Spleen (tissue), 13 donors: ENCODE measurements at places on chromosomes 7 and 10. TPM values are rescaled to one million over a fixed set of nuclear protein-coding genes. Genes with fewer than 3 reads are reported as not detected.

The CYP26C1 gene
- 1.3 TPM for total RNA-seq

The GHRHR gene
- total RNA-seq = not detected

The DUSP5 gene
- 71.8 TPM for total RNA-seq

The SFMBT2 gene
- total RNA-seq = 38.8 TPM

The OR6V1 gene
- not detected for total RNA-seq

The TRPV5 gene
- total RNA-seq = not detected

The NKX2-3 gene
- total RNA-seq = 28.3 TPM

The TRIM8 gene
- total RNA-seq = 107 TPM

The MCU gene
- 20.2 TPM for total RNA-seq

The GPR85 gene
- 5.7 TPM for total RNA-seq

The RARRES2 gene
- total RNA-seq = 50.7 TPM

The REEP3 gene
- 18.7 TPM for total RNA-seq

The MSMB gene
- total RNA-seq = not detected

- DNase-seq = no peak
These were observed 718.3 kb downstream of the GRID1 start for GRCh38 chr10:85648279-85648754.

DNA sequence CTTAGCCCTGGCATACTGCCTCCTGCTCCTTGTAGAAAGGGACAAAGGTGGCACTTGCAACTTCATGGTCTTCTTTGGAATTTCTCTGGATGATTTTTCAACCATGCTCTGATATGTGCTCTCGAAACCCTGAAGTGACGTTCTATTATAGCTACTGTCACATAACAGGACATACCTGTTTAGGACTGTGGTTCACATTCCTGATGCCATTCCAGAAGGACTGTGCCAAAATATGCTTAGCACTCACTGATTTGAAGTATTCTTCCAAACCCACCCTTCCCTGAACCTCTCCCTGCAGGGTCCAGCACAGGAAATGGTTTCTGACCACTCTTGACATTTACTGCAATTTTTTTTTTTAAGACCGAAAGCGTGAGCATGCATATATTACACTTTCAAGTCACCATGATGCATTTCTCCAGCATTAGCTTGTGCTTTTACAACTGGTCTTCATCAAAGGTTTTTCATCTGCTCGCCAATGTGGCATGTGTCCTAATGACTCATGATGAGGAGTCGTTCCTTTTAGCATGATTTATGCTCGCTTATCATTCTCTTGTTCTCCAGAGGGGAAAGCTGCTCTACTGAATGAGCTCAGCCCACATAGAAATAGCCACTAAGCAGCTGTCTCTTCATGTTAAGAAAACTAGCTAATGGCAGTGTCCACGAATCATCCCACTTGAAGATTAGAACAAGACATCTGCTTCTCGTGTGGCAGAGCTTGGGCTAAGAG, 135.2 kb downstream of the ADAM12 start:
- no peak for DNase-seq

DNA sequence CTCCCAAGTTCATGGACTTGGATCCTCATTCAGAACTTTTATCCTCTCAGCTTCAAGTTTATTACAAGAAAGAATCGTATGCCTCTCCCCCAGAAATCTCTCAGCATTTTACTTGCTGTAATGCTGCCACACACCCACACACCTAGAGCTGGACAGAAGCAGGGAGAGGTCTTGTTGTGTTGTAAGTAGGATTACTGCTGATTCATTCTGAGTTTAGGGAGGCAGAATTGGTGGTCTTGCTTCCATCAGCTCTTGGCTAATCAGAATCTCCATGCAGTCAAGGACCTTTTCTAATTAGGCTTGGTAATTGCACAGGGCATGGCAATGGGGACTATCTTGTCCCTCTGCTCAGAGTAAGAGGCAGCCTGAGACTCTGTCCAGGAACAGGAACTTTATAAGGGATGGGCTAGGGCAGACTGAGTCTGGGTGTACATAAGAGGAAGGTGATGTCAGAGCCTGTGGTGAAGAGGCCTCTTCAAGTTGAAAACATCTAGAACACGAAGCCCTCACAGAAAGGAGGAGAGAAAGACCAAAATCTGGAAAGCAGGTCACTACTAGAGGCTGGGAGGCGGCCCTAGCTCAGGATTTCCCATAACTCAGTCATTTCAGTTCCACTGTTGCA, 7.0 kb upstream of the PTPRE start:
- DNase-seq = no peak

DNA sequence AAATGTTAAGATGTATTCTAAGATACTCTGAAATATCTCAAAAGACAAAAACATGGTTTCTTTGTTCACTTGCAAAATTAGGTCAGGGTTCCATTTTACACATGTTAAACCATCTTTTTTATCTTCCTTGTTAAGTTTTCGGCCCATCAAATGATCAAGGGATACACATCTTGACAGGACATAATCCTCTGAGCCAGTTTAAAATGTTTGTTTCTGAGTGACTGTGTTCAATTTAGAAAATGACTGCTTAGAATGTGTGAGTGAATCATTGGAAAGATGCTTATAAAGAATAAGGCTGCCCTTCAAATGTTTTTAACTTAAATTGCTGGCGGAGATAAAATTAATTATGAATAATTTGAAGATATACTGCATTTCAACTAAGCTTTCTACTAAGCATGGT, 95.9 kb upstream of the SLC26A5 start:
- DNase-seq = no peak

GRCh38 chr7:92854501-92855238, 18.3 kb upstream of the CDK6 start:
- no peak for DNase-seq

- DNase-seq = no peak
These were observed 105.3 kb upstream of the LRGUK start for GRCh38 chr7:134021836-134022235.

- DNase-seq = no peak
These were observed 7.4 kb downstream of the SLC29A3 start for GRCh38 chr10:71326464-71326881.

- peak; percentile 51 for DNase-seq
These were observed 48.1 kb upstream of the UBE3C start for GRCh38 chr7:157090485-157091165.

- no peak for DNase-seq
These were observed 664.0 kb downstream of the XPNPEP1 start for GRCh38 chr10:109259293-109259692.

DNA sequence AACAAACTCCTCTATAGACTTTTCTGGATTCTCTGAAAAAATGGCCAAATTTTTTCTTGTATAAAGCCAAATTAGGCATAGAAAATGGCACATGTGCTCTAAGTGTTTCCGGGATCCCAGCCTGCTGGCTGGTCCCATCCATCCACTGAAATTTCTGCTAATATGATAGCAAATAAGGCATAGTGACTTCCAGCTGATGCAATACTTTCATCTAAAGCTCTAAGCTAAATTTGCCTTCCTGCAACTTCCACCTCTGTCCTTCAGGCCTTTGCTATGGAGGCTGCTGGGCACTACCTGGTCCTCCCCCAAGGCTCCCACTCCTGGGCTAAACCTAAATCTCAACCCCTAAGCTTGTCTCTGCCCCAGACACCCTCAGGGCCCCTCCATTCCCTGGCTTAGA, 20.5 kb downstream of the MYH16 start:
- DNase-seq = no peak

GRCh38 chr7:637826-638225, 88.7 kb upstream of the DNAAF5 start:
- DNase-seq = no peak

- DNase-seq = no peak
These were observed 255.3 kb downstream of the INHBA start for GRCh38 chr7:41447450-41448042.

GRCh38 chr7:23261843-23262452, 15.4 kb downstream of the GPNMB start:
- DNase-seq = peak; percentile 84

- DNase-seq = no peak
These were observed 37.1 kb upstream of the ITGB1 start for GRCh38 chr10:32995066-32995622.

DNA sequence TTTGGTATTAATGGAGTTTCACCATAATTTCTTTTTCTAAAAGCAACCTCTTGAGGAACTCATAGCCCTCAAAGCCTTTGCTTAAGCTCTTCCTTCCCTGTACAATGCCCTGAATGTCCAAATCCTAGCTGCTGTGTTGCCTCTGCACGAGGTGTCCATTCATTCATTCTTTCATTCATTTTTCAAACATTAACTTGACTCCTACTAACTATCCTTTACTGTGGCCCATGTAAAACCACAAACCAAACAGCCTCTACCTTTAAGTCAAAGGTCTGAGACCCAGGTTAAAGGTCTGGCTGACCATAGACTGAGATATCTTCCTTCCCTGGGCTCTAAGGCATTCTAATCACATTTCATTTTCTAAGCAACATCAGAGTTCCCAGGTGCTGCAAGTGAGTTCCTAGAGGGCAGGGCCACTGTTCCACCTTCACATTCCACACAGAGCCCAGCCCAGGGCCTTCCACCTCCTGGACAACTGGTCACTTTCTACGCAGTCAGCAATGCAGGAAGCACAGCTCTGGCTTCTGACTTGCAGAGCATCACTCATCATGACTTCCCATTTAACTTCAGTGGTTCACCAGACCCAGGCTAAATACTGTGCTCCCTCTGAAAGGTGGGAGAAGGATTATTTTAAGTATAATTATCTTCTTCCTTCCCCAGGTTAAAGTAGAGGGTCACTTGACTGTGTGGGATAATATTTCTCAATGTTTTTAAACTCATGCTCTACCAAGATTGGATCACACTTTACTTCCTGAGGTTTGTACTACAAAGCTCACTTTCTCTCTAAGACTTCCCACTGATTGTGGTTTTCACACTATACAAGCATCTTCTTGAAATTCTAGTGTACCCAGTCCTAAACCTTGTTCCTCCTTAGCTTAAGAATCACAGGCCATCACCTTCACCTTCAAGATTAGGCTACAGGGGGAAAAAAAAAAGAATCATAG, 19.1 kb downstream of the ATXN7L1 start:
- no peak for DNase-seq

DNA sequence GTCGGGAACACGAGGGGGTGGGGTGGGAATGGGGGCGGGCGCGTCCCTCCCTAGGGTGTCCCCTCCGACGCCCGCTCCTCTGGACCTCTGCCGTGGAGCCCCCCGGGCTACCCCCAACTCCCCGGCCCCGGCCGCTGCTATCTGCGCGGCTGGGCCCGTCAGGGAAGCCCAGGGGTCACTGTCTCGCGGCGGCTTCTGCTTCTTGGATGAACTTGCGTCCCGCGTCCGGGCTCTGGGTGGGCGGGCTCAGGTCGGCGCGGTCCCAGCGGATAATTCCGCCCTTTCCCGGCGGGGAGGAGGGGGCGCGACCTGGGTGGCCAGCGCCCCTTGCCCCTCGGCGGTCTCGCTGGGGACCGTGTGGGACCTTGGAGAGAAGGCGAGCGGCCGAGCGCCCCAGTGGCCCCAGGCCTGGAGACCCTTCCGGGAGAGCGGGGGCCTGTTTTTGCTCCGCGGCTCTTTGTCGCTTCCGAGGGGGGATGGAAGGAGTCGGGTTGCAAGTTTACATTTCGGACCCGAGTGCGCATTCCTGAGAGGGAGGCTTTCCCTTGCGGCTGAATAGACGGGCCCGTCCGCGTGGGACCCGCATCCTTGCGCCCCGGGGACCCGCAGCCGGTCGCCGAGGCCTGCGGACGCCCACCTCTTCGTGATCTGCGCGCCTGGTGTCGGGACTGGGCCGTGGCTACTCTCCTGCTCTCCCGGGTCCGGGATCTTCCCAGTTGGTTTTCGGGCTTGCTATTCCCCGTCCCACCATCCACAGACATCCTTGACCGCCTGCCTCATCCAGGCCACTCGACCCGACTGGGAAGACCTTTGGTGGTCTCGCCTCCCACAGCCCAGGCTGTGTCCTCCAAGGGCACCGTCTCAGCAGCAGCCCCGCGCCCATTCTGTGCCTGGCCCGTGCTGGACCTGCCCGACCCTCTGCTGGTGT, 812 bp downstream of the DOCK1 start:
- DNase-seq = peak; percentile 70

GRCh38 chr10:71844695-71845094, 6.4 kb downstream of the PSAP start:
- no peak for DNase-seq
